Neural crest cell (in vitro differentiated cells): ENCODE measurements at places on chromosomes 3 and 15.

- DNase-seq, result no peak
Measured at GRCh38 chr15:37102305-37103162, 2.2 kb upstream of the MEIS2 start.

DNA sequence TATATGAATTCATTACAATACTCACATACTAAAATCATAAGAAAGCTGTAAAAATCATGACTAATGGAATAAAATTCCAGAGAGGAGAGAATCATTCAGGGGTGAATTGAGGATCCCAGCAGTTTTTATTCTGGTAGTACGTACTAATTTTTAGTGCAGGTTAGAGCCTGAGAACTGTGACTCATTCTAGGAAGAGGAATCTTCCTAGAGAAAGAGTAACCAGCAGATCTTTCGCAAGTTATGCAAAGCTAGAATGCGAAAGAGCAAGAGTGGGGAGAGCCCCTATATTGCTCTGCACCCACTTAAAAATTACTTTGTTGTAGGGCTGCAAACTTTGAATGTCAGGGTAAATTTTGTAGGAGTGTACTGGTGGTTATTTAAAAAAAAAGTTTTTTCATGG, 303.6 kb upstream of the ARPP21 start:
- DNase-seq, result no peak

- no peak for DNase-seq
Measured at GRCh38 chr15:58551764-58552504, 120.1 kb downstream of the LIPC start.

DNA sequence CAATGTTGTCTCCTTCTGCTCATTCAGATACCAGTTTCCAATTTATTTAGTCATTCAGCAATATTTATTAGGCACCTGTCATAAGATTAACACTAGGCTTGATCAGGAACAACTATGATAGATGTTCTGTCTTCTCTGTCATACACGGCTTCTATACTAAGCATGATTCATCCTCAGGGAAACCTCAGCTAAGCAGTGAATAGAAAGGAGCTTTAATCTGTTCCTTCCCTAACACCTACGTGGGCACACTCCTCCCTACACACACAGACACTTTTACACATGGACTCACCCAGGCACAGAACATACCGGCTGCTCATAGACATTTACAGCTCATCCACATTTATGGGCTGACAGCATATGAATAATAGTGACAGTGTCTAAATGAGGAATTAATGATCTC, 136.9 kb downstream of the LEKR1 start:
- no peak for DNase-seq

GRCh38 chr3:57059411-57059810, 1.1 kb upstream of the SPATA12 start:
- DNase-seq, result no peak

DNA sequence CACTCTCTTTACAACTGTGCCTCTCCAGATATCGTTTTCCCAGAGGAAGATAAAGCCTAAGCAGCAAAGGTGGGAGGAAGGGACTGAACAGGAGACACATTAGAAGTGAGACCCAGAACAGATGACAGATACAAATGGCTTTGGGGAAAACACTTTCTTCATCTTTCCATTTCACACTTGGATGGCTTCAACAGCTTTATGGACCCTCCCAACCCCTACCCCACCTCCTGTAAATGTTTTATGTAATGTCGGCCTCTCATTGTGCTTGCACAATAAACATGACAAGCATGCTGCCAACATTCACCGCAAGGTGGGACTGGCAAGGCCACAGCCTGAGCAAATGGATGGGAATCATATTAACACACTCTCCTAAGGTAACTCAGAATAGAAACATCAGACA, 1088.6 kb downstream of the TUSC7 start:
- DNase-seq, result no peak

DNA sequence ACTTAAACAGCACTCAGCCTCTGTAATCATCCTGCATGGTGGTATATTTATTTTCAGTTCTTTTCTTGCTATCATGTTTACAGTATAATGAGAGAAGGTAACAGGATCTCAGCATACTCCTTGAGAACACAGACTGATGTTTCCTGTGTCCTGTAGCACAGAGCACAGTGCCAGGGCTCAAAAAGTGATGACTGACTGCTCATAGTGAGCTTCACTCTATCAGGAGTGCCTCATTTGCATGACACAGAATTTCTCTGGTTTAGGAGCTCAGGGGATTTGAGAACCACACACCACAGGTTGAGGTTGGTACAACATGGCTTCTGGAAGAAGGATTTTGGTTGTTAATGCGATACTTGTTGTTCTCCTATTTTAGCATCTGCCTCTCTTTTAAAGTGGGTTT, 68.5 kb upstream of the SLC2A2 start:
- no peak for DNase-seq

- no peak for DNase-seq
Measured at GRCh38 chr15:33908406-33908805, 59.9 kb upstream of the CHRM5 start.

DNA sequence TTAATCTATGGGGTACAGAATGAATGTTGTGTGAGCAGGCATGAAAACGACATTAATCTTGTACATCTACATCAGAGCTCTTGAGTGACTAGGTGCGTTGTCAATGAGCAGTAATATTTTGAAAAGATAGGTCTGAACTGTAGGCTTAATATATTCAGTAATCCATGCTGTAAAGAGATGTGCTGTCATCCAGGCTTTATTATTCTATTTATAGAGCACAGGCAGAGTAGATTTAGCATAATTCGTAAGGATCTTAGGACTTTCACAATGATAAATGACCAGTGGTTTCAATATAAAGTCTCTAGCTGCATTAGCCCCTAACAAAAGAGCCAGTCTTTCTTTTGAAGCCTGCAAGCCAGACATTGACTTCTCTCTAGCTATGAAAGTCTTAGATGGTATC, 43.0 kb downstream of the NLGN1 start:
- DNase-seq, result no peak

GRCh38 chr3:110184536-110184935, 847.2 kb upstream of the DPPA4 start:
- no peak for DNase-seq
